ENCODE measurements at places on chromosomes 16 and 17.

GRCh38 chr17:55441544-55441943 is 19.9 kb upstream of the MMD start:
- no peak for DNase-seq

DNA sequence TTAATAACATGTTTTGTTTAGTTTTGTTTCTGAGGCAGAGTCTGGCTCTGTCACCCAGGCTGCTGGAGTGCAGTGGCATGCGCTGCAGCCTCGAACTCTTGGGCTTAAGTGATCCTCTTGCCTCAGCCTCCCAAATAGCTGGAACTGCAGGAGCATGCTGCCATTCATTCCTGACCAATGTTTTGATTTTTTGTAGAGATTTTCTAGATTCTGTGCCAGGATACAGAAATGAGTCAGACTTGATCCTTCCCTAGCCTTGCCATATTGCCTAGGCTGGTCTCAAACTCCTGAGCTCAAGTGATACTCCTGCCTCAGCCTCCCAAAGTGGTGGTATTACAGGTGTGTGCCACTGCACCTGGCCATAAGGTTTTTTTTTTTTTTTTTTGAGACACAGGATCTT is 17.7 kb downstream of the TAOK1 start:
- no peak for DNase-seq

- DNase-seq, result no peak
Observed at GRCh38 chr16:79754501-79754900, 154.0 kb upstream of the MAF start.

GRCh38 chr17:4811471-4811870 is 4.5 kb downstream of the PLD2 start:
- no peak for DNase-seq

DNA sequence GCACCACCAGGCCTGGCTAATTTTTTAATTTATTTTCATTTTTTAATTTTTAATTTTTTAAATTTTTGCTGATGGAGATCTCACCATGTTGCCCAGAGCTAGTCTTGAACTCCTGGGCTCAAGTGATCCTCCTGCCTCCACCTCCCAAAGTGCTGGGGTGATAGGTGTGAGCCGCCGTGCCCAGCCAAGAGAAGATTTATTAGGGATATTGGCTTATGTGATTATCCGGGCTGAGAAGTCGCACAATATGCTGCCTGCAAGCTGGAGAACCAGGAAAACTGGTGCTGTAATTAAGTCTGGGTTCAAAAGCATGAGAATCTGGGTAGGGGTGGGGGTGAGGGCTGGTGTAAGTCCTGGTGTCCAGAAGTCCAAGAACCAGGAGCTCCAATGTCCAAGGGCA is 2.5 kb upstream of the C16orf90 start:
- DNase-seq, result no peak

DNA sequence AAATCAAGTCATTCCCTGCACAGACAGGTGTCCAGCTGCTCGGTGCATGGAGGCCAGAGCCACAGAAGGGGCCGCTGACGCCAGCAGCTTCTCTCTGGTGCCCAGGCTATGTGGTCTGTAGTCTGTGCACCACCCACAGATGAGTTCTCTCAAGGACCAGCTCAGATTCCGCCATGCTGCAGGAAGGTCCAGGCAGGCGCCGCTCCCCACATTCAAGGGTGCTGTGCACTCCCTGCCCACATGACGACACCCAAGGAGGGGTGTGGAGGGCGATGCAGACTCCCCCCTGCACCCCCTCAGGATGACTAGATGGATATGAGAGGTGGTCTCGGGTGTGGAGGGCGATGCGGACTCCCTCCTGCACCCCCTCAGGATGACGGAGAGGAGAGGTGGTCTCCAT is 119.0 kb downstream of the ANKRD11 start:
- no peak for DNase-seq

GRCh38 chr17:83131401-83132011 is 52.1 kb downstream of the METRNL start:
- DNase-seq, result no peak

DNA sequence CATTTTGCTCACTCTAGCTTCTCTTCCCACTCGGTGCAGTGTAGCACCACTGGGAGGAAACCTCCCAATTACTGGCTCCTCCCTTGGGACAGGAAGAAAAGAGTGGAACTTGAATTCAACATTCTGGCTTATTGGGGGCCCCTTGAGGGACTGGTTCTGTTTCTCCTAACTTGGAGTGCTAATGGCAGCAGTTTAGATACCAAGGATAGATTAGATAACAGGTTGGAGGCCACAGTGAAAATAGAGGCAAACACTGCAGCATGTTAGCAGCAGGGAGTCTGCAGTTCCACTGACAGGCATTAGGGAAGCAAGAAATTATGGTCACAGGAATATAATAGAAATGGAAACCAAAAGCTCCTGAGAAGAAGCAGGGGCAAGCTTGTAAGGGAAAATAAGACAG is 322.0 kb downstream of the ABCC12 start:
- no peak for DNase-seq

GRCh38 chr17:7293816-7294613 is 424 bp downstream of the YBX2 start:
- no peak for DNase-seq

DNA sequence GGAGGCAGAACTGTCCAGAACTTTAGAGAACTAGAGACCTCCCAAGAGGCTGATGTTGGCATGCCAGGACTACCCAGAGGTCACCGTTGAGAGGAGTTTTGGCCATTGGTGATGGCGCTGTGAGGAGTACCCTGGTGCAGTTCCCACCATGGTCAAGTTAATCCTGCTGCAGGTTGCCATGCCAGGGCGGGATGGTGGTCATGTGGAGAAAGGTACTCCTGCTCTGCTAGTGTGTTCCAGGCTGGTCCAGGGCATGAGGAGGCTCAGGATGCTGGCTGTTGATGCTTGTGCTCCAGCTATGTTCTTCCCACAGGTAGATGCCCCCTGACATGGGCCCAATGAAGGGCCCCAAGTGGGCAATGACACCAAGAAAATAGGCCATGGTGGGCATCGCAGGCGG is 4.1 kb upstream of the PHF12 start:
- DNase-seq, result no peak

GRCh38 chr16:72380283-72380682 is 208.3 kb upstream of the PMFBP1 start:
- no peak for DNase-seq

DNA sequence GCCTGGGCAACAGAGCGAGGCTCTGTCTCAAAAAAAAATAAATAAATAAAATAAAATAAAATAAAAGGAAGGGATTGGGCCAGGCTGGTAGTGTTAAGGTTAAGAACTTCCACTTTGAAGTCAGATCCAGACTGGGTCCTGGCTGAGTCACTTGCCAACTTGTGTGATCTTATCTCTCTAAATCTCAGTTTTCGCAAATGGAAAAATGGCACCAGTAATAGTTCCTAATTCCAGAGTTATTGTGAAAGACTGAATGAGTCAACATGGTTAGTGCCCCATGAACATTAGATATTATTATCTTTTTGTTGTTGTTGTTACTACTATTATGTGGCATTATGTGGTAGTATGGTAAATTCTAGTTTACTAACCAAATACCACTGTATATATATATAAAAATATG is 188.0 kb upstream of the AXIN2 start:
- DNase-seq, result no peak

- DNase-seq, result no peak
Observed at GRCh38 chr17:8160741-8161221, 2.0 kb downstream of the VAMP2 start.

- no peak for DNase-seq
Observed at GRCh38 chr17:68248199-68248825, 469 bp downstream of the AMZ2 start.

DNA sequence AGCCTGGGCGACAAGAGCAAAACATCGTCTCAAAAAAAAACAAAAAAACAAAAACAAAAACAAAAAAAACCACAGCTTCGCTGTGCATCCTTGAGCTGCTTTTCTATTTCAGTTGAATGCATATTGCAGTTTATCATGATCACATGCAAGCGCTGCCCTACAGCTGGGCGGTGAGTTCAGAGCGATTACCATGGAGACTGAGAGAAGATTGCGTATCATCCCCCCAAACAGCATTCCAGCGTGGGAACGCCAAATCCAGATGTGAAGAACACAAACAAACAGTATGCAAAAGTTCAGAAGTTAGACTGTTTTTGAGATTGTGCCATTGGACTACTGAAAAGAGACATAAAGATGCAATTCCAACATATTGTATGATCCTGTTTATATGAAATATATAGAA is 15.1 kb upstream of the SLC52A1 start:
- no peak for DNase-seq

- DNase-seq, result no peak
Observed at GRCh38 chr17:1920948-1921351, 91.1 kb downstream of the RPA1 start.

DNA sequence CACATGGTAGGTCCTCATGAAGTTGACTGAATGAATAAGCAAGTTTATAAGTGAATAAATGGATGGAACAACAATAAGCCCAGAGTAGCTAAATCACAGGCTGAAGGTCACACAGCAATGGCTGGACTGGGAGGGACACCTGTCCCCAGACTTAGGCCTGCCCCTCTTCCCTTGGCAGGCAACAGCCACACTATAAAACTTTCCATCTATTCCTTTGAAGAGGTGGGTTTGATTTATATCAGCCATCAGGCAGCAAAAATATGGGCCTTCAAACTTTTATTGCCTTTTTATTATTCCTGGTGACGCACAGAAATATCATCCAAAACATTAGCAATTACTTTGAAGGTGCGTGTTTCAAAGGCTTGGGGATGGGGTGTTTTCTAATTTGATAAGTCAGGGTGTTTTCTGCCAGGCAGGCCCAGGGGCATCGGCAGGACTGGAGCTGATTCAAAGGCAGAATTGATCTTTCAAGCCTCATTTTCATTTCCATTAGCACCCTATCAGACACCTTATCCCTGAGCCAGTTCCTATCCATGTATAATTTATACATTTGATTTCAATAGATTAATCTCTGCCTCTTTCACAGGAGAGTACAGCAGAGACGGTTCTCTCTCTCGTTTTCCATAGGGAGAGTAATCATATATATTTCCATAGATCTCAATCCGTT is 67.2 kb upstream of the LYRM9 start:
- no peak for DNase-seq

DNA sequence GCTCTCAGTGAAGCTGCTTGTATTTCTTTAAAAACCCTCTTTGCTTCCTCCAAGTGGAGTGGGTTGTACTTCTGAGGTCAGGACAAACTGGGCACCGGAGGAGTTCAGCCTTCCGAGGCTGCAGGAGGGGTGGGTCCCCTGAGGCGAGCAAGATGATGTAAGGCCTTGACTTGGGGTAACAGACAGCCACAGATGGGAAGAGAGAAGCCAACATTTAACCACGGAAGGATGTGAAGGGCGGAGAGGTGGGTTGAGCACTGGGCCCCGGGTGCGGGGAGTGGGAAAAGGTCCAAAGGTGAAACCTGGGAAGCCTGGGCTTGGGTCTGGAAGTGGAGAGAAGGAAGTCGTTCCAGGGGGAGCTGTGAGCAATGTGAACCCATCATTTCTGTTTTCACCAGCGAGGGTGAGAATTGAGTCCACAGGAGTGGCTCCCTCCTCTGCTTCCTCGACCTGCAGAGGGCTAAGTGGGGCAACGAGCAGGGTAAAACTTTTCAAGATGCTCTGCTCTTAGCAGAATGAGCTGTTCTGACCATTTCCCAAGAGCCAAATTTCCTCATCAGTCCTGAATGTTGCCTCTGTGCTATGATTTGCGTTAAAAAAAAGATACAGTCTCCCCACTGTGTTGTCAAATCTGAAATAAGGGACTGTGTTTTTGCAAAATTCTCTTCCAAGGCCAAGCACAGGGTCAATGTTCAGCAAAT is 137.7 kb upstream of the CRHR1 start:
- no peak for DNase-seq

- no peak for DNase-seq
Observed at GRCh38 chr16:59909262-59909661, 1175.1 kb upstream of the GOT2 start.

- DNase-seq, result no peak
Observed at GRCh38 chr16:87973717-87974116, 22.5 kb downstream of the BANP start.

DNA sequence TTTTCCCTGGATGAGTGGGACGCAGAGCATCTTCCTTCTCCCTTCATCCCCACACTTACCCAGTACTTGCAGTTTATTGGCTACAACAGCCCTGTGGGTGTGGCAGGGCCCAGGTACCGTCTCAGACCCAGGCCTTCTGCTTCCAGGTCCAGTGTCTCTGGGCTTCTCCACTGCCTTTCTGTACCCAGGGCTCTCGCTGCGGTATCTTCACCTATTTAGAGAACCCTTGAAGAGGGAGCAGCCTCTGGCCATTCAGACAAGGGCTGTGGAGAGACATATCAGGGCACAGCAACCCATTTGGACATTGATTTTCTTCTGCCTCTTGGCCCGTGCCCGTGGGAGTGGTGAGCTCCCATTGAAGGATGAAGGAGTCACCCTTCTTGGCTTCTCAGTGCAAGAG is 17.3 kb downstream of the TBX4 start:
- DNase-seq, result no peak

GRCh38 chr17:33816036-33816435 is 439.0 kb upstream of the CCL2 start:
- DNase-seq, result no peak

- peak; percentile 49 for DNase-seq
Observed at GRCh38 chr16:85028685-85029407, 1.3 kb downstream of the KIAA0513 start.

GRCh38 chr17:50364715-50365114 is 8.3 kb downstream of the MRPL27 start:
- DNase-seq, result no peak

DNA sequence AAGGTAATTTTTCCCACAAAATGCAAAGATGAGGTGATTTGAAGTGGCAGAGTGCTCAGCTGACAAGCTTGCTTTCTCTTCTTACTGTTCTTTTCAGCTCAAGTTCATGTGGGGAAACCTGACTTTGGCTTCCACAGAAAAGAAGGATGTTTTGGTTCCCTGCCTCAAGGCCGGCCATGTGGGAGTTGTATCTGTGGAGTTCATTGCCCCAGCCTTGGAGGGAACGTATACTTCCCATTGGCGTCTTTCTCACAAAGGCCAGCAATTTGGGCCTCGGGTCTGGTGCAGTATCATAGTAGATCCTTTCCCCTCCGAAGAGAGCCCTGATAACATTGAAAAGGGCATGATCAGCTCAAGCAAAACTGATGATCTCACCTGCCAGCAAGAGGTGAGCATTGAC is 18.4 kb upstream of the TMEM106A start:
- no peak for DNase-seq

- DNase-seq, result no peak
Observed at GRCh38 chr17:27457360-27457715, 1.1 kb downstream of the KSR1 start.

DNA sequence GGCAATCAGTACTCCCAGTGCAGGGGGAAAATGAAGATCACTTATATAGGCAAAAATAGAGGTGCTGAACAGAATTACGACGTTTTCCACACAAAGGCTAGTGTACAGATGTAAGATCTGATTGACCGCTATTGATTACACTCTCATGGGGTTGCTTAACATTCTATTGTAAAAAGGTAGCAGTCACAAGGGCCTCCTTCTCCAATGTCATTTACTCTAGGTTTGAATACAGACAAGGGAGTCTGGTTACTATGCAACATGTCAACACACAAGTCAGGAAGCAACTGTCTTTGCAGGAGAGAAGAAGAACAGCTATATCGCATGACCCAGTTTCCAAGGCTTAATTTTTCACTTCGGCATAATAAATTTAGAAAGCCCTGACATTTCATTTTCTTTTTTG is 7.9 kb downstream of the KRT37 start:
- no peak for DNase-seq

Measured in stimulated activated CD8-positive, alpha-beta memory T cell treated with anti-CD3 and anti-CD28 coated beads, Interleukin-4, amount 100 ng/mL, for 1 hour (primary cell).